ENCODE measurements at places on chromosomes 4 and X. TPM values are rescaled to one million over a fixed set of nuclear protein-coding genes. Genes with fewer than 3 reads are reported as not detected.

DNA sequence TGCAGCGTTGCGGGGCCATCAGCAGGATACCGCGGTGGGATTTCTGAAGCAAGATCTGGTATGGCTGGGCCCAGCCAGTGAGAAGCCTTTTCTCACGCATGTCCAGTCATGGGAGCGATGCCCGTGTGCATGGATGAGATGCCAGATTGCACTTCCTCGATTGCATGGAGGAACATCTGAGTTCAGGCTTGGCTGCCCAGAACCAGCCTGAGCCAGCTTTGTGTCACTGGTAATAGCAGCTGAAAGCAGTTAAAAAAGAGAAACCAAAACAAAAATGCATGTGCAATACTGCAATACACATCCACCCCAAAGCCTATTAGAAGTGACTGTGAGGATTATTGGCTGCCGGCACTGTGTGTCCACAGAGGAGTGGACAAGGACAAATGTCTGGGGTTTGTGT lies 59.3 kb downstream of the PSAPL1 start:
- H3K27me3 ChIP-seq, result no peaks in the 10 kb centered on the region
- DNase-seq, result no peak
- no peak overlapping the region for H3K27ac ChIP-seq
- no peaks in the 10 kb centered on the region for H3K36me3 ChIP-seq

GRCh38 chr4:186015212-186015817 lies 53.6 kb upstream of the TLR3 start:
- no peak overlapping the region for H3K27ac ChIP-seq
- peaks cover 1% of the 10 kb centered on the region for H3K27me3 ChIP-seq
- H3K4me1 ChIP-seq, result no peaks in the 10 kb centered on the region
- no peak overlapping the region for H3K4me3 ChIP-seq
- H3K36me3 ChIP-seq, result no peaks in the 10 kb centered on the region
- DNase-seq, result no peak

- no peaks in the 10 kb centered on the region for H3K4me1 ChIP-seq
- no peaks in the 10 kb centered on the region for H3K36me3 ChIP-seq
Measured at GRCh38 chr4:95027905-95028618, 270.3 kb downstream of the BMPR1B start.

DNA sequence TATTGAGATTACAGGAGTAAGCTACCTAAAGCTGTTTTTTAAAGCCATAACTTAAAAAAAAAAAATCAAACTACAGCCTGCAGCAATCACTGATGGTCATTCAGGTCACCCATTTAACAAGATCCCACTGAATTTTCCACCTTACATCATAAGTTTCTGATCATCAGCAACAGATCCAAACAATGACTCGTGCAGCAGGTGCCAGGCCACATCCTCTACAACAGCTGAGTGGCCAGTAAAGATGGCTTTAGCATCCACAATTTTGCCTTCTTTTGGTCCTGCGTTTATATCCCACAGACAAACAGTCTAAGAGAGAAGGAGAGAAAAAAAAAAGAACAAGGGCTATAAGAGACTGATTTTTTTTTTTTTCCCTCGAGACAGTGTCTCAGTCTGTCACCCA lies 16.6 kb downstream of the RBBP7 start:
- no peak for DNase-seq
- H3K4me3 ChIP-seq, result no peak overlapping the region
- H3K36me3 ChIP-seq, result peaks cover 60% of the 10 kb centered on the region
- H3K27me3 ChIP-seq, result no peaks in the 10 kb centered on the region
- H3K4me1 ChIP-seq, result no peaks in the 10 kb centered on the region
- no peak overlapping the region for H3K27ac ChIP-seq

GRCh38 chrX:132001127-132001526 lies 22.0 kb upstream of the STK26 start:
- no peak for DNase-seq
- H3K27ac ChIP-seq, result no peak overlapping the region
- H3K27me3 ChIP-seq, result no peaks in the 10 kb centered on the region
- H3K36me3 ChIP-seq, result no peaks in the 10 kb centered on the region
- no peaks in the 10 kb centered on the region for H3K4me1 ChIP-seq
- H3K4me3 ChIP-seq, result no peak overlapping the region

Gene IGBP1
- total RNA-seq, result 64.0 TPM

Gene DCLK2
- 0.12 TPM for total RNA-seq

DNA sequence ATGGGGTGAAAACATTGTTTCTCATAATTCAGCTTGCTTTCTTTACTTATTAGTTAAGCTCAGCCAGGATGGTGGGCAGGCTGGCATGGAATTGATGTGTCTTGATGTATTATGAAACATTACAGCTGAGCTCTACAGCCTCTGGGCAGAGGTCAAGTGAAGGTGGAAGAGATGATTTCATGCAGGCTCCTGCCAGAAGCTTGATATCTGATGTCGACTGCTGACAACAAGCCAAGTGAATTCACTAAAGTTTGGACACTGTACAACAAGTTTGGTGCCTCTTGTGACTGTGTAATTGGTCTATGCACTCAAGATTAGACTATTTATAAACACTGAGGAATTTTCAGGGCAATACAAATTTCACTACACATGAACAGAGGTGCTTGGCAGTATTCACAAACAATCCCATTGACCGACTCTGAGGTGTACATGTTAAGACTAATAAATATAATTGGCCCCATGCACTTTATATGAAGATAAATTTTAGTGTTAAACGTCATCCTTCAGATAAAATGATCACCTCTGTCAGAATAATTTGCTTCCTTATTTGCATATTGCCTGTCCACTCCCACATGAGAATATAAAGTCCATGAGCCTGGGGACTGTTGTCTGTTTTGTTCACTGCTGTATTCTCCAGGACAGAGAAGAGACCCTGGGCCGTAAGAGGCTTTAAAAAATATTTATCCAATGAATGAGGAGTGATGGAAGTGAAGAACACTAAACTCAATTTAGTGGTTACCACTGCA lies 612.2 kb downstream of the IQCM start:
- H3K27me3 ChIP-seq, result no peaks in the 10 kb centered on the region
- H3K36me3 ChIP-seq, result no peaks in the 10 kb centered on the region
- H3K4me3 ChIP-seq, result no peak overlapping the region
- H3K4me1 ChIP-seq, result no peaks in the 10 kb centered on the region
- DNase-seq, result no peak

Gene TEX11
- total RNA-seq, result not detected

DNA sequence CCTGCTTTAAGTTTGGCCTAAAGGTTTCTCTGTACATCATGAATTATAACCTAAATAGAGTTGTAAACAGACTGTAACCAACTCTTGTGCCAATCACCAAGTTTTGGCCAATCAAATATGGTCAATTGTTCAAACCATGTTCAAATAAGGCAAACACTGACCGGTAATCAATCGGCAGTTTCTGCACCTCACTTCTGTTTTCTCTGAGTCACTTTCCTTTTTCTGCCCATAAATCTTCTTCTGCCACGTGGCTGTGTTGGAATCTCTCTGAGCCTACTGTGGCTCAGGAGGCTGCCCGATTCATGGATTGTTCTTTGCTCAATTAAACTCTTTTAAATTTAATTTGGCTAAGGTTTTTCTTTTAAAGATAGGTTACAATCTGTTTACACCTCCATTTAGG lies 16.5 kb upstream of the ENPP6 start:
- no peak for DNase-seq
- no peak overlapping the region for H3K27ac ChIP-seq
- no peak overlapping the region for H3K4me3 ChIP-seq

Gene SMARCA1
- total RNA-seq, result 0.25 TPM

DNA sequence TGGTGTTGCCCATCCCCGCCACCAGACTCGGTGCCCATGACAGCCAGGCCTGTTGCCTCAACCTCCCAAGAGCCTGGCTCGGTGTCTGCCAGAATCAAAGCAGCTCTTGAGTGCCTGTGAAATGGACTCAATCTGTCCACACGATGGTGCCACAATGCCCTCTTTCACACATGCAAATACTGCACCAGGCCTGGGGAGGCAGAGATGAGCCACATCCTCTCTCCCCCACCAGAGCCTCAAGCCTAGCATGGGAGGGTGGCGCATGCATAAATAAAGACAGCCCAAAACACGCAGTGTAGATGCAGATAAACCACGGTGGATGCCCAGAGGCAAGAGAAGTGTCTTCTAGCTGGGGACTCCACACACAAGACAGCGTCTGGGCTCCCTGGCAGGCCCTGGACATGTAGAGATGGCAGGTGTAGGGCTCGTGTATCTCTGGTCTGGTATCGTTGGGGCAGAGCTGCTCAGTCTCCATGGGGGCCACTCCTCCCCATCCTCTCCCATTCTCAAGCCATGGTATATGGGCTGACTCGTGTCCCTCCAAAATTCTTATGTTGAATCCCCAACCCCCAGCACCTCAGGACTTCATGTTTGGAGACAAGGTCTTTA lies 65.6 kb downstream of the JAKMIP1 start:
- no peaks in the 10 kb centered on the region for H3K27me3 ChIP-seq
- peak; percentile 90 for DNase-seq
- peaks cover 2% of the 10 kb centered on the region for H3K36me3 ChIP-seq
- H3K4me1 ChIP-seq, result peaks cover 12% of the 10 kb centered on the region

Gene SOWAHD
- total RNA-seq, result not detected

DNA sequence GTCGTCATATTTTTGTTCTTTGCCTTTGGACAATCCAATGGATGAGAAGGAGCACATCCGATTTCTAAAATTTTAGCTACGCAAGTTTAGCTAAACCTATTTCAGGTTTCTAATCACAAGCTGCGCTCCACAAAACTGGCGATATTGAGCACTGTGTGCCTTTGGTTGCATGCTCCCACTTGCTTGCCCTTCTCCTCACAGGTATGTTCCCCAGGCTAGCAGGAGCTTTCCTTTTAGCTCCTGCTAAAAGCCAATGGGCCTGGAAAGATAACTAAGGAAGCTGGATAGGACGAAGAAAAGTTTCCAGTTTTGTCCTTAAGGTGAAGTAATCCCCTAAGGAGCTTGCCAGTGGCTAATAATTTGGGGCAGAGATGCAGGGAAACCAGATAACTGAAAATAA lies 975.2 kb downstream of the FSTL5 start:
- no peaks in the 10 kb centered on the region for H3K27me3 ChIP-seq
- H3K4me1 ChIP-seq, result no peaks in the 10 kb centered on the region
- no peak overlapping the region for H3K4me3 ChIP-seq
- H3K27ac ChIP-seq, result no peak overlapping the region
- H3K36me3 ChIP-seq, result no peaks in the 10 kb centered on the region

- no peaks in the 10 kb centered on the region for H3K36me3 ChIP-seq
- H3K4me3 ChIP-seq, result no peak overlapping the region
- H3K27ac ChIP-seq, result no peak overlapping the region
- DNase-seq, result no peak
- H3K27me3 ChIP-seq, result no peaks in the 10 kb centered on the region
- H3K4me1 ChIP-seq, result no peaks in the 10 kb centered on the region
Measured at GRCh38 chrX:124592744-124593143, 246.4 kb downstream of the SH2D1A start.

DNA sequence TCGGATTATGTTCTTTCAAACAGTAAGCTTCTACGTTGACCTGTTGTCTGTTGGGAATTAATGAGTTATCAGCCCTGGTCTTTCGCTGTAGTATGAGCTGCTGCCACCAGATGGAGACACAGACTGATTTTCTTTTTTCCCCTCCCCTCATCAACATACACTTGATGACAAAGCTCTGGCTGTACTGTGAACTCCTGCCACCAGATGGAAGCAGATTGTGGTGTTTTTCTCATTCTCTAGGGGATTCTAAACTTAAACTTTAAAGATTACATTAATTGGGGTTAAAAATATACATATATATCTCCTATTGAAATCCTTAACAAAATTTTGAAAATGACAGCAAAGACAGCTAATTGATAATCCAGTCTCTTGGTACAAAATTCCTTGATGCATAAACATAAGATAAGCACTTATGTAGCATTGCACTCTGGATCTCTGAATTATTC lies 44.8 kb downstream of the SMS start:
- peak; percentile 73 for DNase-seq
- H3K4me3 ChIP-seq, result no peak overlapping the region
- no peaks in the 10 kb centered on the region for H3K27me3 ChIP-seq
- peaks cover 3% of the 10 kb centered on the region for H3K36me3 ChIP-seq
- H3K4me1 ChIP-seq, result no peaks in the 10 kb centered on the region
- H3K27ac ChIP-seq, result no peak overlapping the region

GRCh38 chr4:144181391-144181790 lies 40.9 kb upstream of the GYPA start:
- H3K36me3 ChIP-seq, result no peaks in the 10 kb centered on the region
- H3K4me1 ChIP-seq, result no peaks in the 10 kb centered on the region
- H3K27ac ChIP-seq, result no peak overlapping the region

- no peaks in the 10 kb centered on the region for H3K36me3 ChIP-seq
- no peak overlapping the region for H3K4me3 ChIP-seq
- no peaks in the 10 kb centered on the region for H3K4me1 ChIP-seq
- no peak for DNase-seq
- H3K27me3 ChIP-seq, result no peaks in the 10 kb centered on the region
- no peak overlapping the region for H3K27ac ChIP-seq
Measured at GRCh38 chrX:68865300-68865699, 36.5 kb downstream of the EFNB1 start.

DNA sequence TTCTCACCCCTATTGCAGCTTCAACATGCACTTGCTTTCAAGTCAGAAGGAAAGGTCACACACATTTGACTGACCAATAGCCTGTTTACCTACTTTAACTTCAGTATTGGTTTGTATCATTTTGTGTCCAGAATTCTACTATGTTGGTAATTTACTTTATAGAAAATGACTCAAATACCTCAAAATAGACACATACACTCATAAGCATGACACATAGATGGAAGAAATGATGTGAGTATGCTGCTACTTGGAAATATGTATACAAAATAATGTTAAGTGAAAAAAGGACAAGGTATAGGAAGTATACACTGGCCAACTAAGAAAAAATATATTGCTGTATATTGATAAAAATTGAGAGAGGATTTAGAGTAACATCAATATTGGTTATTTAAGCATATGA lies 98.8 kb upstream of the CASK start:
- H3K4me3 ChIP-seq, result no peak overlapping the region
- no peak overlapping the region for H3K27ac ChIP-seq
- DNase-seq, result no peak

Gene CYBB
- total RNA-seq, result 0.25 TPM

Gene AFM
- total RNA-seq, result not detected
